ENCODE measurements at places on chromosomes 12 and 14. TPM values are rescaled to one million over a fixed set of nuclear protein-coding genes. Genes with fewer than 3 reads are reported as not detected.

FLRT2 gene
- total RNA-seq: 153 TPM

DNA sequence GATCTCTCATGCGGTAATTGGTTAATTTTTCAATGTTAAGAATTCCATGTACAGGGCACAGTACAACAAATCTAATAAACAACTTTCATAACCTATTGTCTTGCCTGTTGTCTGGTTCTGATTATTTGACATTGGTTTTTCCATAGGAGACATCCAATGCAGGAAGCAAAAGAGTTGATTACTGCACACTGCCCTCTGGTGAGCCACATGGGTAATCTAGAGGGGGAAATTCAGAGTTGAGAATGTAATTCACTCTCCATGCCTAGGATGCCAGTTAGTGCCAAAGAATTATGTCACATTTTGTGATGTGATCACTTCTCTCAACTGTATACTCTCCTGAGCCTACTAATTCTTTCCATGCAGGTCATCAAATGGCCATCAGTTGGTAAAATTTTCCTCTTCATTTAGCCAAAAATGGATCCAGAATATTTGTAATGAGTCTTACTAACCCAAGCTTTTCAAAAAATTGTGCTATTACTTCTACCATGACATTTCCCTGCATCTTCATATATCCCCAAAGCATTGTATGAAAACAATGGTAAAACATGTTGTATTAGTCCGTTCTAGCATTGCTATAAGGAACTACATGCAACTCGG is 17.7 kb upstream of the CCDC91 start:
- H3K36me3 ChIP-seq: no peaks in the 10 kb centered on the region
- no peak overlapping the region for H3K4me3 ChIP-seq
- H3K27ac ChIP-seq: no peak overlapping the region
- H3K27me3 ChIP-seq: no peaks in the 10 kb centered on the region
- peak; percentile 78 for DNase-seq

GRCh38 chr14:62079038-62079437 is 316.8 kb downstream of the SNAPC1 start:
- no peaks in the 10 kb centered on the region for H3K4me1 ChIP-seq
- no peak overlapping the region for H3K27ac ChIP-seq
- DNase-seq: no peak
- no peaks in the 10 kb centered on the region for H3K36me3 ChIP-seq
- H3K27me3 ChIP-seq: no peaks in the 10 kb centered on the region

DNA sequence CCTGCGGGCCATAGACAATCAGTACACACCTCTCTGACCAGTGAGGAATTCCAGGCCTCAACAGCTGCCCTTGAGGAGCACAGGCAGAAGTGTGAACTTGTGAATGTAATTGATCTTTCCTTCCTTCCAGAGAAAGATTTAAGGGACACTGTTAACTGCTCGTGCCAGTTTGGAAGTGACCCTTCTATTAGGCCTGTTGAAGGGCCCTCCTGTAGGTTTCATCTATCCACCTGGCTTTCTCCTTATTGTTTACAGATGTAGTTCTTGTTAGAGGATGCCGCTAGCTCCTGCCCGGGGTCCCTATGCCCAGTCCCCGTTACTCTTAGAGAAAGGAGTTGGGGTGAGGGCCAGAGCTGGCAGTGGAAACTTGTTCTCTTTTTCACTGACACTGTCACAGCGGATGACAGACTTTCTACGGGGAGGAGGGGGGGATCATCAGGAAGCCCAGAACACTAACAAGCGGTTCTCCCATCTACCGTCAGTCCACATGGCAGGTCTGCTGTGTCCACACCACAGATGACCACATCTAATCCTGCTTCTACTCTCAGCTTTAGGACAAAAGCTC is 42.6 kb downstream of the SH2B3 start:
- H3K27ac ChIP-seq: no peak overlapping the region
- DNase-seq: no peak
- peaks cover 78% of the 10 kb centered on the region for H3K36me3 ChIP-seq
- H3K27me3 ChIP-seq: no peaks in the 10 kb centered on the region
- H3K4me3 ChIP-seq: no peak overlapping the region
- H3K4me1 ChIP-seq: peaks cover 17% of the 10 kb centered on the region

RNASE7 gene
- 11.8 TPM for total RNA-seq

- H3K27ac ChIP-seq: no peak overlapping the region
- no peaks in the 10 kb centered on the region for H3K27me3 ChIP-seq
- DNase-seq: no peak
- H3K4me3 ChIP-seq: no peak overlapping the region
- H3K36me3 ChIP-seq: no peaks in the 10 kb centered on the region
Measured at GRCh38 chr14:64689289-64689688, 14.9 kb upstream of the PLEKHG3 start.

FBXO21 gene
- total RNA-seq: 33.4 TPM

CFAP54 gene
- total RNA-seq: 0.56 TPM

DNA sequence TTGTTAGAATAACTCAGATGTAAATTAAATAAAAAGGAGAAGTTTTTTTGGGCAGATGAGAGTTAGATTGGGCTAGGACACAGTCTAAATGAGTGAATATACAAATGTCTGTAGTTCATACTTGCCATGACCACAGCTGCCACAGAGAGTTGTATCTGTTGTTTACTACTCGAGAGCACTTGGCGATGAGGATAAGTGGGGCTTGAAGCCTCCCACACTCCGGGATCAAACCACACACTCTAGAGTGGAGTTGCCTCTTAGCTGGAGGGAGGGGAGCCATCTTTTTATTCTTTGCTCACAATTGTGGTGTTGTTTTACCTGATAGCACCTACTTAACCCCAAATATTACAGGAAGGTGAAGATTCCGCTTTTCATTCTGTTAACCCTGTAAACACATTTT is 27.5 kb downstream of the BEST3 start:
- H3K4me1 ChIP-seq: no peaks in the 10 kb centered on the region
- no peak for DNase-seq
- no peak overlapping the region for H3K27ac ChIP-seq

DNA sequence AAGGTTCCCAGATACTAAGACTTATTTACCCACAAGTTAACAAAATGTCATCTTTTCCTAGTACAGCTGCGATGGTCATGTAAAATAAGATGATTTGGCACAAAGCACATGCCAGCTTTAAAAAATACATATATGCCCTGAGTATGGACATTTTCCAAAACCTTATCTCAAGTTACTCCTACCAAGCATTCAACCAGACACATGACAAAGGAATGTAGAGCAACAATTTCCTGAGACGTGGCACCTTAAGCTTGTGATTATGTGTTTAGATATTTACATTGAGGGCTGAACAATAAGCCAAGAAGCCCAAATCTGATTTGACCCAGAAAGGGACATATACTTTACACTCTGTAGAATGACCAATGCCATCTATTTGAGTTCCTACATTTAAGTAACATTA is 24.5 kb upstream of the OVCH1 start:
- H3K4me3 ChIP-seq: no peak overlapping the region
- peaks cover 92% of the 10 kb centered on the region for H3K36me3 ChIP-seq
- no peaks in the 10 kb centered on the region for H3K4me1 ChIP-seq
- H3K27ac ChIP-seq: peak overlapping the region; percentile 54
- no peaks in the 10 kb centered on the region for H3K27me3 ChIP-seq
- no peak for DNase-seq

DNA sequence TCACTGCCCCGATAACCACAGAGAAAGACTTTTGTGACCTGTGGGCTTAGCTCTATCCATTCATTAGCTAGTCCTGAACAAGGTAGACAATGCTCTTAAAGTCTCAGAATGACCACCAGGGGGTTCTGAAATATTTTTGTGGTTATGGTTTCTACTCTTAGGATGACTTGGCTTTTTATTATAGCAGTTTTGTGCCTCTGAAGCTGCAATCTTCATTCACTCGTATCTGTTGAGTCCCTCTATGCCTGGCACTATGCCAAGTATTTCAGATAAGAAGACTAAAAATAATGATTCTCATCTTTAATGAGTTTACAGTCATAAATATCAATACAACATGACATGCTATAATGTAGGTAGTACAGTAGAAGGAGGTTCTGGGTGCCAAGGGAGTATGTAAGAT is 130.8 kb upstream of the TRHDE start:
- no peak overlapping the region for H3K4me3 ChIP-seq
- DNase-seq: peak; percentile 34
- H3K27ac ChIP-seq: no peak overlapping the region

GRCh38 chr14:92412912-92413311 is 89.9 kb downstream of the SLC24A4 start:
- peaks cover 23% of the 10 kb centered on the region for H3K27me3 ChIP-seq
- H3K27ac ChIP-seq: no peak overlapping the region

GRCh38 chr14:30691751-30692398 is 69.8 kb downstream of the SCFD1 start:
- H3K4me3 ChIP-seq: peak overlapping the region; percentile 66
- H3K27me3 ChIP-seq: no peaks in the 10 kb centered on the region
- peak overlapping the region; percentile 9 for H3K27ac ChIP-seq

DNA sequence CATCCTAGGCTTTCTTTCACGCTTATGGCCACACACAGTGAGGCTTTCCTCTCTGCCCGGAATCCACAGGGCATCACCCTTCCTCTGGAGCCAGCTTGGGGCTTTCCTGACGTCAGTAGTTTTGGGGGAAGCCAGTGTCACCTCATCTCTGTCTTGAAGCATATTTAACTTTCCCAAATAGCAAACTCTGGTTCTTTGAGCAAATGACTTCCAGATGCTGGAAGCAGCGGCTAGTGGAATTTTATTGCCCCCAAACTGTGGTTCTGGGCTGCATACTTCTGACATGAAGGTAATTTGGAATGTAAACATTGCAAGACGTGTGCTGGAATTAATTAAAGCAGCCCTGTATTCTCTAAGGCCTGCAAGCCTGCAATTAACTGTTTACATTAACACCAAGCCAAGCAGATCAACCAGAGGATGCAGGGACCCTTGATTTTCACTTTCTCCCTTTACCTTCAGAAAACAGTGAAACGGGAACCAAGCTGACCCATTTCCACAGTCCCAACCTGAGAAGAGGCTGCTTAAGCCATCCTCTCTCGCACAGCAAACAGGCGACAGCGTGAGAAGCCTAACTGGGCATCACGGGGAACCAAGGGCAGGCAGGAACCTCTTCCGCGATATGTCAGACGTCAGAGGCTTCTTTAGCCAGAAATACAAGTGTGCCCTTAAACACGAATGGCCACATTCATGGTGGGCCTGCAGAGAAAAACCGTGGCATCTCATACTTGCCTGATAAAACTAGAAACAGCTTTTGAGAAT is 258.4 kb downstream of the CACNA1C start:
- H3K27me3 ChIP-seq: no peaks in the 10 kb centered on the region
- no peaks in the 10 kb centered on the region for H3K4me1 ChIP-seq
- DNase-seq: no peak
- H3K4me3 ChIP-seq: no peak overlapping the region
- H3K27ac ChIP-seq: no peak overlapping the region
- H3K36me3 ChIP-seq: no peaks in the 10 kb centered on the region

PRPH gene
- total RNA-seq: 1.4 TPM

SLC17A8 gene
- total RNA-seq: not detected

GRCh38 chr14:71804992-71805391 is 127.2 kb upstream of the RGS6 start:
- no peak overlapping the region for H3K27ac ChIP-seq
- H3K27me3 ChIP-seq: peaks cover 22% of the 10 kb centered on the region
- H3K36me3 ChIP-seq: no peaks in the 10 kb centered on the region
- DNase-seq: no peak

DNA sequence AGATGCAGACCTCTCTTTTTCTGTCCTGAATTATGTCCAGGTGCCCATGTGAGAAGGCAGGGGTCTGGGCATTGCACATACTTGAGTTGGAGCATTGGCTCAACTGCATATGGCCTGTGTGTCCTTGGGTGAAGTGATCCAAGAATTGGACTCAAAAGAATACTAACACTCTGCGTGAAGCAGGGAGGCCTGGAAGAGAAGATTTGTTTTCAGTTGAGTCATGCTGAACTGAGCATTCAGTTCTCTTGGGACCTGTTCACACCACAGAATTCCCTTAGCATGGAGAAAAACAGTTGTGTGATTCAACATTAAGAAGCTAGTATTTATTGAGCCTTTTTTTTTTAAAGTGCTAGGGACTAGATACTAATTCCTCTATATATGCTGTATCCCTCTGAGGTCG is 164.7 kb upstream of the TBX3 start:
- no peaks in the 10 kb centered on the region for H3K27me3 ChIP-seq
- no peaks in the 10 kb centered on the region for H3K36me3 ChIP-seq
- no peak overlapping the region for H3K4me3 ChIP-seq
- no peaks in the 10 kb centered on the region for H3K4me1 ChIP-seq
- H3K27ac ChIP-seq: no peak overlapping the region
- peak; percentile 41 for DNase-seq

DNA sequence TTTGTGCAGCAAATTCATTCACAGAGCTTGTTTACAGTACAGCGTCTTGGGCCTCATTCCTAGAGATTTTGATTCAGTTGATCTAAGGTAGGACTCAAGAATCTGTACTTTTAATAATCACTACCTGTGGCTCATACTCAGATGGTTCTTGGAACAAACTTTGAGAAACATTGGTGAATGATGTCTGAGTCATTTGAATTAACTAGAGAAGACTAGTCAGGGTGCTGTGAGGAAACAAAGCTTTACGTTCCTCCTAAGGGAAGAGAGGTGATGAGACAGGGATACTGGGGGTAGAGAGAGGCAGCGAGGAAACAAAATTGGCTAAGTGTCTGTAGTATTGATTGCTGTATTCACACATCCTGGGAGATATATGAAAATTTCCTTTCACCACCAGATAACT is 109.4 kb downstream of the SLC15A5 start:
- H3K4me1 ChIP-seq: peaks cover 6% of the 10 kb centered on the region
- no peak overlapping the region for H3K4me3 ChIP-seq
- H3K27ac ChIP-seq: peak overlapping the region; percentile 61
- no peaks in the 10 kb centered on the region for H3K36me3 ChIP-seq
- no peaks in the 10 kb centered on the region for H3K27me3 ChIP-seq

DNA sequence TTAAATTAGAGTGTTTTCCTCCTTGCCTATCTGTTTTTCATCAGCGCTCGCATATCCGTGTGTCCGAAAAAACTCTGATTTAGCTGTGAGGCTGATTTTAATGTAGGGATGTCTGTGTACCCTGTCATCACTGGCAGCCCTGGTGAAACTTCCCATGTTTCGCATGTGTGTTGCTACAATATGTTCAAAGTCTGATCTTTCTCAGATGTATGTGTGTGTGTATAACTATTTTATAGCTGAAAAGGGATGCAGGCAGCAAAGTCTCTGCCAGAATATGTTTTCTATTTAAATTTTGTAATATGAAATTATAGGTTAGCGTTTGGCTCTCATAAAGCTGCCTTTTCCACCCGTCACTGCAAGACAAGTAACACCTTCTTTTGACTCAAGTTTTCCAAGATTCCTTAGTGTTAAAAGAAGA is 154.8 kb downstream of the TMTC2 start:
- no peak overlapping the region for H3K27ac ChIP-seq
- no peaks in the 10 kb centered on the region for H3K27me3 ChIP-seq
- DNase-seq: no peak
- no peaks in the 10 kb centered on the region for H3K36me3 ChIP-seq
- no peak overlapping the region for H3K4me3 ChIP-seq

GYS2 gene
- total RNA-seq: 0.29 TPM
